ENCODE measurements at places on chromosomes 12 and 14.

- no peak for DNase-seq
Observed at GRCh38 chr12:164207-164606, 49.8 kb downstream of the SLC6A12 start.

GRCh38 chr12:46722394-46723185 lies 103.2 kb downstream of the SLC38A4 start:
- no peak for DNase-seq

GRCh38 chr12:6062757-6063735 lies 61.4 kb downstream of the VWF start:
- DNase-seq: no peak

DNA sequence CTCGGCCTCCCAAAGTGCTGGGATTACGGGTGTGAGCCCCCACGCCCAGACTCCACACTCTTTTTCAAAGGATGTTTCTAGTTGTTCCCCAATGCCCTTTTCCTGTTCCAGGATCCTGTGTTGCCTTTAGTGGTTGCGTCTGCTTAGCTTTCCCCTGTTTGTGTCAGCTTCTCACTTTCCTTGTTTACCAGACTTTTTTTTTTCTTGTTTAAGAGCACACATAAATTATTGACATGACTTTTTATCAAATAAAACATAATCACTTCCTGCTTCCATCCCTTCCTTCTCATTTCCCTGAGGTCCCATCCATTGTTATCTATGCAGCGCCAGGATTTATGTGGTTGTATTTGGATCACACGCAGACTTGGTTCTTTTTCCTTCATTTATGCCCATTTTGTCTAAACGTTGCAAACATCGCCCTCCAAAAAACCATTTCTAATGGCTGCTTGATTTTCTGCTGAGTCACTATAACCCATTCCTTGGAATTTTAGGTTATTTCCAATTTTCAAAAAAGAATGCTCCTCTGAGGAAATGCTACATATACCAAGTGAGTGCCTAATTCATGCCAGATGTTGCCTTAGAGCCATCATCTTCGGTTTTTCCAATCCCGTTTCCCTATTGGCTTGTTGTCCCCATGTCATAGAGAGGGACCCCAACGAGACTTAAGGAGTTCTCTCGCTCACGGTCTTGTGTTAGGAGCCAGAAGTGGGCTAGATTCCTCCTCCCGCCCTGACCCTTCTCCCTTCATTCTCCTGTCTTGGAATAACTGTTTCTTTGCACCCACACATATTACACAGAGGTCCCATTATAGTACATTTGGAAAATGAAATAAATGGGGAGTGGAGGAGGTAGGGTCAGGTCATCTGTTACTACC lies 13.5 kb upstream of the CYP46A1 start:
- no peak for DNase-seq

GRCh38 chr12:99281277-99281676 lies 366.3 kb upstream of the GARIN6 start:
- no peak for DNase-seq
